ENCODE measurements at places on chromosomes 5 and 9.
A peak's percentile ranks its signal among the peaks of the same experiment; 100 is the strongest.

GRCh38 chr5:61277190-61277589 is 54.9 kb upstream of the ZSWIM6 start:
- peak; percentile 78 for DNase-seq

- DNase-seq = no peak
These were observed 40.6 kb downstream of the TMEM174 start for GRCh38 chr5:73213566-73213998.

- peak; percentile 33 for DNase-seq
These were observed 17.5 kb downstream of the ABO start for GRCh38 chr9:133257465-133257956.

- no peak for DNase-seq
These were observed 153.1 kb downstream of the TTC39B start for GRCh38 chr9:15153961-15154360.

- peak; percentile 96 for DNase-seq
These were observed 60.6 kb downstream of the ENTREP1 start for GRCh38 chr9:69385581-69386033.

GRCh38 chr9:101977614-101978210 is 239.3 kb upstream of the GRIN3A start:
- DNase-seq = peak; percentile 13
